ENCODE measurements at places on chromosomes 2 and 18.

DNA sequence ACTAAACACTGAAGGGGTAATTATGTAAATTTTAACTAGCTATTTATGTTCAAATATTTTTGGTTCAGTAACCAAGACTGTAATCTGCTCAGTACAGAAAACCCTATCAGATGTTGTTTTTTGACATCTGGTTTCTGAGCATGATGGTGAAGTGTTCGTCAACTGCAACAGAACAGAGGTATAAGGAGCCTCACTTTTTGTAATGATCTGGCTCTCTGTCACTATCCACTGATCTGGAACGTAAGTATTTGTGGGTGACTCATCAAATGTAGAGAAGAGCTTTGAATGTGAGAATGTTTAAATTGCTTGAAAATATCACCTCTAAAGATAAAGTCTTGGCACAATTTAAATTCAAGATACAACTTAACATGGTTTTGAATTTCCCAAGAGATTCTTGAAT lies 213.6 kb upstream of the FAM98A start:
- no peak for DNase-seq

- DNase-seq: no peak
These were observed 378.8 kb downstream of the SLC4A3 start for GRCh38 chr2:220006152-220006621.

DNA sequence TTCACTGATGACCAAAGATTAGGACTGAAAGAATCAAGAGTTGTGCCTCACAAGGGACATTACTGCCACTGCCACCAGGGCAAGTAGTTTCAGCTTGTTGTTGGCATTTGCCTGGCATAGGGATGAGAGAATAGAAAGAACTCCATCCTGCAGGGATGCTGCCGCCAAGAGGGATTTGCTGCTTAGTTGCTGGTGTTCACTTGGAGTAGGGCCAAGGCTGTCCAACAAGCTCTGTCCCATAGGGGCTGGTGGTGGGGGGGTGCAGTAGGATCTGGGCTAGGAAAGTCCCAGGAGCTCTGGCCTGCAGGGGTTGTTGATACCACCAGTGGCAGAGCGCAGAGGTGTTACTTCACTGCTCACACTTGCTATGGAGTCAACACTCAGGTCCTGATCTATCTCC lies 84.9 kb upstream of the MGAT4A start:
- no peak for DNase-seq

- no peak for DNase-seq
These were observed 28.0 kb upstream of the DSG3 start for GRCh38 chr18:31419457-31419932.

GRCh38 chr2:65775839-65776238 lies 343.4 kb upstream of the SPRED2 start:
- DNase-seq: no peak

DNA sequence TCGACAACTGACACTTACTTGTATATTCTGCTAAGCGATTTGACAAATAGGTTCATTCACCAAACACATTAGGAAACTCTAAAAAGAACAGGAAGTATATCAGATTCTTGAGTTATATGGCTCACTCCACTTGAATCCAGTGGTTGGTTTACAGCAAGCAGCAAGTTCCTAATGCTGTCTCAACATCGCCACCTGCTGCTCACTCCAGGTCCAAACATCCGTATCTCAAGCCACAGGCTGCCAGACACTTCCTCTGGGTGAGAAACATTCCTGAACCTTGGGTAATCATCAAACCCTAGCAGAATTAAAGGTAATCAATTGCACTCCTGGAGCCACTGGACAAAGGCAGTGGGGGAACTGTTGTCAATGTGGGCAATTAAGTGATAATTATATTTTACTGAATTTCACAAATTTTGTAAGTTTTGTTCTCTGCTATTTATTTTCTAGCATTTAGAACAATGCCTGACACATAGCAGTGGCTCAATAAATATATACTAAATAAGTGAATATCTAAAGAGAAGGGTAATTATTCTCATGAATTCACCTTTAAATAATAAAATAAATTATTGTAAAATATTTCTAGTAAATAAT lies 107.1 kb upstream of the TTN start:
- peak; percentile 88 for DNase-seq

DNA sequence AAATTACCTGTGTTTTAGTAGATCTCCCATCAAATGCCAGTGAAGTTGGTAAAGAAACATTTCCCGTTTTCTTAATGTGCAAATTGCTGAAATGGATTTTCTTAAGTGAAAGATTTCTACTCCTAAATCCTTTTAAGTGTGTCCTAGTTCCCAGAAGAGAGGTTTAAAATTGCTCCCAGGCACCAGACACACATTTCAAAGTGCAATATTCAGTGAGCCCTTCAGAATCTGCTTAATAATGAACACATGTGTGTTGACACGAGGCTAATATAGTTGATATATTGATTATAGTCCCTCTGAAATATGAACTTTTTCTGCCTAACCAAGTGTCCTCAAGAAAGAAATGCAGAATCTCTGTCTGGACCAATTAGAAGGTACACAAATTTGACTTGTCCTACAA lies 861.7 kb upstream of the CNTNAP5 start:
- no peak for DNase-seq

DNA sequence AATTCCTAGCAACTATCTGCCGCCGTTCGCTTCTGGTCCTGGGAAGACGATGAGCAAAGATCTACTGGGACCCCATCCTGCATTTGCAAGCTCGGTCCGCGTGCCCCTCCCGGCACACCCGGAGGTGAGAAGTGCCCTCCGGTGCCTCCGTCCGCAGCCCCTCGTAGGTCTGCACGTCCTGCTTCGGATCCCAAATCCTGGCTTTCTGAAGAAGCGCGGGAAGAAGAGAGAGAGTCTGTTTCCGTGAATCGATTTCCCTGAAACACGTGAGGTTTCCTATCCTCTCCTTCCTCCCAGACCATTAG lies 5.0 kb upstream of the OSR1 start:
- no peak for DNase-seq

DNA sequence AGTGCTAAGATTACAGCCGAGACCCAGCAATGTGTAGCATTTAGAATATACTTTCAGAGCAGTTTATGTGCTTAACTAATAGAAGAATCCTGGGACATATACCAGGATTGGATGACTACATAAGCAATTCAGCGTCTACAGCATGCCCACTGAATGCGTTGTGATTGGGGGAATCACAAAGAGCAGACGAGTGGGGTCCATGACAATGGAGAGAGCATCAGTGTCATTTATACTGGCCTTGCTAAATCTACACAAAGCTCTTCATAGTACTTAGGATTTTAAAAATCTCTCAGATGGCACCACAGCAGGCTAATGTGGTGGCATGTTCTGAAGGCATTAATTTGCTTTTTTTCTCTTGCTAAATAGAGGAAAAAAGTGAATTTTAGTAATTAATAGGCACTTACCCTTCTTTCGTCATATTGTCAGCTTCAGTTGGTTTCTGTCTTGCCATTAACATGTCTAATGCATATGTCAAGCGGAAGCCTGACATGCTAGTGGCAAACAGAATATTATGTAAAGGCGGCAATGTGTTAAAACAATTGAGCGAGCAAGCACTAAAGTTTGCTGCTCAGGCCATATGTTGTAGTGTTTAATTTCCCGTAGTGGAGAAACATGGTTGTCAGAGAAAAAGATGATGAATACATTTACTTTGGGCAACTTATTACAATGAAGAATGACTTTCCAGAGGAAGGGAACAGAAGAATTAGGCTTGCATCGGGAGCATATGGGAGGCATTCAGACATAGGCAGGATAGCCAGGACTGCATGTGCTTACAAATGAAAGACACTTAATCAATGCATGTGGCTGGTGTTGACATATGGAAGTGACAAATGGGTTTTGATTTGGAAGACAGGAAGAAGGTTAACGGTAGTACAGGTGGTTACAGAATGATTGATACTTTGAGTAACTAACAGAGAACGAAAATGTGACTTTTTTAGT lies 145.2 kb downstream of the ICOS start:
- DNase-seq: no peak

- DNase-seq: no peak
These were observed 271.1 kb upstream of the RAB6C start for GRCh38 chr2:129708221-129708967.

- DNase-seq: no peak
These were observed 39.1 kb downstream of the CDC42EP3 start for GRCh38 chr2:37632310-37632709.

DNA sequence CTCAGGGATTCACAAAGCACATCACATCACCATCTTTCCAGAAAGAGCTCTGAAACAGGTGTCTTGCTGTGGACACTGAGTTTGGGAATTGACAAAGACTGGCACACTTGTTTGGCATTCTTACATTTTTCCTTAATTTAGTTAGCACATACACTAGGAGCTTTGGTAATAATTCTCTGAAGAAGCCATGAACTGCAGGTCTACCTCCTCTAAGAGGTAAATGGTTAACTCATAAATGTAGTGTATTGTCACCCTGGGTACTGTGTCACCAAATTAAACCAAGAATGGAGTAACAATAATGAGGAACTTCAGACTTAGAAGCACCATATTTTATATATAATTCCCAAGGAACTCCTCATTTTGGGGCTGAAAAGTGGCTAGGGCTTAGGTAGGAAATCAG lies 22.6 kb downstream of the EIF4E2 start:
- no peak for DNase-seq

- peak; percentile 100 for DNase-seq
These were observed 89.6 kb downstream of the FAM161A start for GRCh38 chr2:61764035-61764800.

DNA sequence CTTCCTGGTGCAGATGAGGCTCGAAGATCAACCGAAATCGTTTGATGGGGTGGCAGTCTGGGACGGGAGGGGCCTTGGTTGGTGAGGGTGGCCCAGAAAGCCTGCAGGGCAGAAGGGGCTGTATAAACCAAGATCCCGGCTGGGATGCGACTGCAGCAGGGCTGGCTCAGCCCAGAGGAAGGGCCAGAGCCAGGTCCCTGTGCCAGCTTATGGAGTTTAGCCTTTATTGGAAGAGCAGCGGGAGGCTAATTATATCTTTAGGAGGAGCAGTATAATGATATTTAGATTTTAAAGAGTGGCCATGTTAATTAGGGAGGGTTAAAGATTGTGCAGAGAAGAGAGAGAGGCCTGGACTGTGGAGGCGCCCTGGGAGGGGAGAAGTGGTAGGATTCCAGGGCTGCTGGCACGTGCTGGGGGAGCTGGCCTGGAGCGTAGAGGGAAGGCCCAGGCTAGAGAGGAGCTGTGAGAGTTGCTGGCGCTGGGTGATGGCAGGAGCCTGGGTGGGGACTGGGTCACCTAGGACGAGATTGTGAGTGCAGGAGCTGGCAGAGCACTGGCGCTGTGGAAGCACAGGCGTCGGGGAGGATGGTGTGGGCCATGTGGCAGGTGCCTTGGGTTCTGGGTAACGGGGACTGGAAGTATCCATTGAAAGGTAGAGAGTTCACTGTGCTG lies 25.1 kb downstream of the TRAF3IP1 start:
- no peak for DNase-seq
